ENCODE measurements at places on chromosomes 7 and 10.

DNA sequence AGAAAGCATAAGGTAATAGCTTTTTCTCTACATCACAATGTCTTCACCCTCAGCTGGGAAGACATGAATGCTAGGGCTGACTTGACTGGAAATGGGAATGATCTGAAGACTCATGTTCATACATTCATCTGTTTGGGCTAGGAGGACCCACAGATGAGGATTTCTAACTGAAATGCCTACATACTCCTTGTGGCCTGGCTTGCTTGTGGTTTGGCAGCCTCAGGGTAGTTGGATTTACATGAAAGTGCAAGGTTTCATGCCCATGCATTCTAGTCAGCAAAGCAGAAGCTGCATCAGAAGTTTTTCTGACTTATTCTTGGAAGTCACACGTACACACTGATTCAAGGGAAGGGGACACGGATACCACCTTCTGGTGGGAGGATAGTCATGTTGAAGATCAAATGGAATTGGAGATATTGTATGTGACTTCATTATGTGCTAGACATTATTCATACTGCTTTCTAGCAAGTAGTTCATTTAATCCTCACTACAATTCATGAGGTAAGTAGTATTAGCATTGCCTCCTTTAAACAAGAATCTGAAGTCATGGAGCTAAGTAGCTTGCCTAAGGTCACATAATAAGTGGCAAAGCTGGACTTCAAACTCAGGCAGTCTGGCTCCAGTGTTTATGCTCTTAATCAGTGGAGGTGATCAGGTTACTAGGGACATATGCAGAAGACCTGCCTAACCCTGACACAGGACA is 957.0 kb downstream of the LRMDA start:
- DNase-seq = no peak

DNA sequence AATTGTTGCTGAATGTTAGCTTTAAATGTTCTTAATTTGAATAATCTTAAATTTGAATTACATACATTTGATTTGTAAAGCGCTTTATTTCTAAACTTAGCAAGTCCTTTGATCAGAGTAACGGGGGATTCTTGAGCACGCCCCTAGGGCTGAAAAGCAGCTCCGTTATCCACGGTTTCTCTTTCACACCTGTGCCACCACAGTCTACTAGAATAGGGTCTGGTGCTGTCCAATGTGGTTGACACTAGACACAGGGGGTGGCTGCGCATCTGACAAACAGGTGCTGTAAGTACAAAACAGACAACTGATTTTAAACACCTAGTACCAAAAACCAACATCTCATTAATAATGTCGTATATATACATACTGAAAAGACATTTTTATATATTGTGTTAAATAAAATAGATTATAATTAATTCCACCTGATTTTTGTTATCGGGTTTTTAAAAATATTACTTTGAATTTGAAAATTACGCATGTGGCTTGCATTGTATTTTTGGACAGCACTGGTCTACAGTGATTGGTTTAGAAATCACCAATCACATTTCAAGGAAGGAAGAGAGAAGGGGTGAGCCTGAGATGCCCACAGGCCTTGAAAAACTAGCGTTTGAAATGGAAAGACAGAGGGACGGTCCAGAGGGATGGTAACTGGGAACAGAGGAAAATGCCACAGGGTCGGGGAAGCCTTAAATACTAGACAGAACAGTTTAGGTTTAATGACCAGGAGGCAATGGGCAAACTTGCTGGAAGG is 7.3 kb downstream of the SEPHS1 start:
- DNase-seq = no peak

GRCh38 chr10:126169899-126170298 is 218.4 kb downstream of the ADAM12 start:
- no peak for DNase-seq

- no peak for DNase-seq
These were observed 19.7 kb downstream of the DOCK1 start for GRCh38 chr10:126924915-126925300.

- no peak for DNase-seq
These were observed 74.2 kb upstream of the CYTH3 start for GRCh38 chr7:6346581-6346980.

DNA sequence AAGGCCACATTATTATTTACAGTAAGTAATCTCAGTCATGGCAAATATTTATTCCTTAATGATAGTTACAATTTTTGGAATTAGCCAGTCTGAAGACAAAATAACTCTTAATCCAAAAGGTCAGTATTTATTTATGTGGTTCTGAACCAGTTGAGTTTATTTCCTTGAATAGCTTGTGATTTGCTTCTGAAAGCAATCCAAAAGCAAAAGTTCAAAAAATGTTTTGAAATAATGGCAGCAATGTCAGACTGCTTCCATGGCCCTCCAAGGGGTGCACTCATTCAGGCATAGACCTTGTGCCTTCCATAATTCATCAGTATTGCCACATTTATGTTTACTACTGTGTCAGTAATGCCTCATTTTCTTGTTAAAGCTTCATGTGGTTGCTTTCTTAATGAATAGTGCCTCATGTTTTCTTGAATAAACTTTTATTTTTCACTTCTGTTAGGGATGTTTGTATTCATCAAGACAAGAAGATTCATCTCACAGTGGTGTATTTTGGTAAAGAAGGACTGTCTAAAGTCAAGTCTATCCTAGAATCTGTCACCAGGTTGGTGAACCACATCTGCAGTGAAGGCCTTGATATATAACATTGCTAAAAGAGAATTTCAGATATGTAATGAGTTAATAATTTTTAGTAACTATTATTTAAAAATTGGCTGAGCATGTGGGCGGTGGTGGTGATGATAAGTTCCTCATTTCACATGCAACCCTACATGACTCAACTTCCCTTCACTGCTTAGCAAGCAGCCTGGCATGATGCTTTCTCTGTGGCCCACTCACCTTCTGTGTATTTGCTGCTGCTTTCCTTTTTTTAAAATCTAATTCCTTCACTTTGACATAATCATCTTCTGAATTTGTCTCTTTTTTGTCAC is 22.0 kb downstream of the CSGALNACT2 start:
- no peak for DNase-seq

DNA sequence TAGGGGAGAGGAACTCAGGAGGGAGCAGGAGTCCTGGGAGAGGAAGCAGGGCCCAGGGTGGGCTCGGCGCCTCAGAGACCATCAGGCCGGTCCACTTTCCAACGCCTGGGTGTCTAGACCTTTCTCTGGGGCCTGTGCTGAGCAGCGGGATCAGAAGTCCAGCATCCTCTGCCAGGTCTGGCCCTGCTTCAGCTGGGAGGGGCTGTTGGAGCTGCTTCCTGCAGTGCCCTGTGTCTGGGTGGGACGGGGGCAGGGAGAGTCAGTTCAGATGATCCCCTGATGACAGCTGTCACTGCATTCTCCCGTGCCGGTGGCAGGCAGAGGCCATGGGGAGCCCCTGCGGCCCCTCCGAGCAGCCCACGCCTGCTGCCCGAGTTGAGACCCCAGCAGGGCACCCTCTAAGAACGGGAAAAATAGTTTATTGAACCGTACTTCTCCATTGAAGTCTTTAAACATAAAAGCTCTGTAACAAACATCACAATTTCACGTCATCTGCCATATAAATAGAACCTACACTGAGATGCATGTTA is 23.3 kb downstream of the AP5Z1 start:
- DNase-seq = no peak

DNA sequence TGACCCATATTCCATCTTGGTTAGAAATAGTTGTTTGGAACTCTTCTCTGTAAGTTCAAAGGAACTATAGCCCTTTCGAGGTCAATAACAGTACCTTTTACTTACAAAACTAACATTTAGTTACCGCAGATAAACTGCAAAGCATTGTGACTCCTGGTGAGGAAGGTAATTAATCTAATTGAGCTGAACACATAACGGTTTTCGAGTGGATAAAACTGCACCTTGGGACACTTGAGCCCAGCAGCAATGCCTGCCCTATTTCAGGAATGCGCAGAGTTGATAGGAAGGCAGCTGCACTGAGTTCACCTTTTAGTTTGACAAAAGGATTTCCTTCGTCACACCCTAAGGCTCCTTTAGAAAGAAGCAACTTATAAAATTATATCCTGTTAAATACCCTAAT is 75.4 kb downstream of the JAZF1 start:
- no peak for DNase-seq

DNA sequence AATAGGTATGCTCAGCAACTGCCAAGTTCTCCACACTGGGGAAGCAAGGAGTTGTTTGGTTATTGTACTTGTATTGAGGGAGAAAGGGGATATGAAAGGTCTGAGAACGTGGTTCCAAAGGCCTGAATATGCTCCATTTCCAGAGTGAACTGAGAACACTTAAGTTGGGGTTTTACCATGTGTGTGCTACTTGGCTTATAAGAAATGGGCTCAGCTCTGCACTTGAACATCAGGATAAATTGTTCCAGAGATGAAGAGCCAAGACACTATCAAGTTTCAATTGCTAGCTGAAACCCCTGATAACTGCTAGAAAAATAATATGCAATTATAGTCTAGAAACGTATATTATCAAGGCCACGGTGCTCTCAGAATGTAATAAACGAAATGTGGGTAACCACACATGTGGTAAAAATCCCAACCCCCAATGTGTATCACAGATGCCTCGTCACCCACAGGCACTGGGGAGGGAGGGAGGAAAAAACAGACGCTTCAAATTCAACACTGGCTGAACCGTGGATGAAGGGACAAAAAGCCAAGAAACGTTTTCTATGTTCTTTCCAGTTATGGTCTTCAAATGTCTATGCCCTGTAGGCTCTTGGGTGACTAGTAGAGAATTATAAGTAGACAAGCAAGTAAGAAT is 16.3 kb downstream of the ELMO1 start:
- DNase-seq = no peak

DNA sequence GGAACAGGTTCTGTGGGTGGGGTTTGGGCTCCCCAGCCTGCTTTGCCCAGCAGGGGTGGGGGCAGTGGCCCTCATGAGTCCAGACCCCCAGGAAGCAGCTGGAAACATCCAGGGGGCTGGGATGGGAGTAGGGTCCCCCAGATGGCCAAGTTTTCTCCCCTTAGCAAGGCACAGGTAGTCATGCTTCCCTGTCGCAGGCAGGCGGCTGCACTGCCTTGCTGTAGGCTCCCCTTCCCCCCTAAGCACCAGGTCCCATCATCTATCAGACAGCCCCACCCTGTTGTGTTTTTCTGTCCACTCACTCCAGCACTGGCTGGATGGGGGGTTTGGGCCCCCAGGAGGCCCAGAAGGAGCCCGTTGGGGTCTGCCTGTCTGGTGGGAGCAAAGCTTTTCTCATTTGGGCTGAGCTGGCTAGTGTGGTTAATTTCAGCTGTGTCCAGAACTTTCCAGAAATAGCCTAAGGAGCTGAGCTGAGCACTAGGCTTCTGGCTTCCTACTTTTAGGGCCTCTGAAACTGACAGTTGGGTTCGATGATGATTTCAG is 7.9 kb downstream of the BRI3 start:
- no peak for DNase-seq

GRCh38 chr7:151060113-151060415 is 675 bp downstream of the SLC4A2 start:
- DNase-seq = no peak

GRCh38 chr10:120014031-120014430 is 121.5 kb downstream of the SEC23IP start:
- DNase-seq = no peak

DNA sequence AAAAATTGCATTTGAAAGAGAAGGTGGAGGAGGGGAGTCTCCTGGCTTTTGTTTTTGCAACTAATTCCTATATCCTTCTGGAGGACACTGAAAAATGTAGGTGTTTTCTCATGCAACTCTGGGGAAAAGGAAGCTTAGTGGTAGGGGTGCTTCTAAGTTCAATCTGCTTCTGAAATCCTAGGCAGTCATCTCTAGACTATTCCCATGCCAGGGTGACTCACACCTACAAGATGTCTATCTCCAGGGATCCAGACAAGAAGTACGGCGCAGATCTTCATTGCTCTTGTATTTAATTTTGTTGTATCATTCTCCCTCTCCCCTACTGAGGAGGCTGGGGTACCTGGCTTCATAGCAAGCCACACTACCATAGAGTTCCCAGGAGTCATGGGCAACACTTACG is 258.8 kb downstream of the PHF14 start:
- DNase-seq = no peak

DNA sequence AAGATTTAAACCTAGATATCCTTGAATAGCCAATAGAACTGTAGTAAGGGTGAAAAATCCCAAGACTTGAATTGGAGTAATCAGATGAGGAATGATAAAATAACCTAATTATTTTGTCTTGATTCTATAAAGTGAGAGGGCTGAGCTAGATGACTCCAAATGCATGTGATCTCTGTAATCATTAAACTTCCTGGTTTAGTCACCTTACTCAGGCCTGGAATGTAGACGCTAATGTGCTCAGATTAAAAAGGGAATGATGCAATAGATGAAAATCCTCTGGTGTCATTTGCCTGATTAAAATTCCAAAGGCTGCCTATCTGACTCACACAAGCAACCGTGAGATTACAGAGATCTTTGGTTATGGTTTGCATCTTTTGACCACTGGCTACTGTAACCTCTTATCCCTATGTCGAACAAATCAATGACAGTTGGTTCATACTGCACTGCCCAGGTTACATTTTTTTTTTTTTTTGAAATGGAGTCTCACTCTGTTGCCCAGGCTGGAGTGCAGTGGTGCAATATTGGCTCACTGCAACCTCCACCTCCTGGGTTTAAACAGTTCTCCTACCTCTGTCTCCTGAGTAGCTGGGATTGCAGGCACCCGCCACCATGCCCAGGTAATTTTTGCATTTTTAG is 2.9 kb upstream of the HKDC1 start:
- no peak for DNase-seq
